ENCODE measurements at places on chromosomes 2 and 18.

DNA sequence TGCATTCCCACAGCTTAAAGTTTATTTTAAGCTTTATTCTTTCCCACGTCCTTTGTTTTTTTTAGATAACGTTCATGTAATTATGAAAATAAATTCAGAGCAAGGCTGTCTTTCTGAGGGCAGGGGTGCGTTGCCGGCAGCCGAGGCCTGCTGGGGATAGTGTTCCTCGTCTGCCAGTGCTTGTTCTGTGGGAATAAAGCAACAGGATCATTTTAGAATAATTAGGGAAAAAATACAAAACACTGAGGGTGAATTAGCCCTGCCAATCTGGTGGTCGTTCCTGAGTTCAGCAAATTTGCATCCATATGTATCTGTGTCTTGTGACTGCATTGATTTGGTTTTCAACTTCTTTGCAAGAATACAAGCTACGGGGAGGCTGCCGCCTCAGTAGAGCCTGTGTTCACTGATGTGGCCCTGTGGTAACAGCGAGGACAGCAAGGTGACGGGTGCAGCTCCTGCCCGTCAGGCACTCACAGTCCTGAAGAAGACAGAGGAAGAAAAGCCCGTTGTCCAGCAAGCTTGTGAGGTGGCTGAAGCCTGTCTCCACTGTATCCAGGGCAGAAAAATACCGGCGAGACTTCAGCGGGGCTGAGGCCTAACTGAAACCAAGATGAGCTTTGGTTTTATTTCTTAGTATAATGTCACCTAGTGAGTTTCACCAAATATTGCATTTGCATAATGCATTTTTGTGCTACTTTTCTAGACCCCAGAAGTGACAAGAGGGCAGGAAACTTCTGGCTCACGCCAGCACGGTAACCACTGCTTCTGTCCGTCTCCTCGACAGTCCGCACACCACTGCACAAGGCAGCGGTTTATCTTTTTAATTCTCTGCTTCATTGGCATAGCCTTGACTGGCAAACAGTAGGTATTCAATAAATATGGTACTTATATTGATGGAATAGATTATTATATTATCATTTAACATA, 64.5 kb downstream of the SH3YL1 start:
- no peak for DNase-seq

- peak; percentile 3 for DNase-seq
Observed at GRCh38 chr18:76658627-76659026, 163.6 kb upstream of the ZNF516 start.

- no peak for DNase-seq
Observed at GRCh38 chr2:99543247-99543646, 53.4 kb upstream of the REV1 start.

- DNase-seq: no peak
Observed at GRCh38 chr2:3451926-3452671, 67.2 kb downstream of the ADI1 start.

GRCh38 chr18:28099237-28099636, 77.7 kb downstream of the CDH2 start:
- DNase-seq: no peak

DNA sequence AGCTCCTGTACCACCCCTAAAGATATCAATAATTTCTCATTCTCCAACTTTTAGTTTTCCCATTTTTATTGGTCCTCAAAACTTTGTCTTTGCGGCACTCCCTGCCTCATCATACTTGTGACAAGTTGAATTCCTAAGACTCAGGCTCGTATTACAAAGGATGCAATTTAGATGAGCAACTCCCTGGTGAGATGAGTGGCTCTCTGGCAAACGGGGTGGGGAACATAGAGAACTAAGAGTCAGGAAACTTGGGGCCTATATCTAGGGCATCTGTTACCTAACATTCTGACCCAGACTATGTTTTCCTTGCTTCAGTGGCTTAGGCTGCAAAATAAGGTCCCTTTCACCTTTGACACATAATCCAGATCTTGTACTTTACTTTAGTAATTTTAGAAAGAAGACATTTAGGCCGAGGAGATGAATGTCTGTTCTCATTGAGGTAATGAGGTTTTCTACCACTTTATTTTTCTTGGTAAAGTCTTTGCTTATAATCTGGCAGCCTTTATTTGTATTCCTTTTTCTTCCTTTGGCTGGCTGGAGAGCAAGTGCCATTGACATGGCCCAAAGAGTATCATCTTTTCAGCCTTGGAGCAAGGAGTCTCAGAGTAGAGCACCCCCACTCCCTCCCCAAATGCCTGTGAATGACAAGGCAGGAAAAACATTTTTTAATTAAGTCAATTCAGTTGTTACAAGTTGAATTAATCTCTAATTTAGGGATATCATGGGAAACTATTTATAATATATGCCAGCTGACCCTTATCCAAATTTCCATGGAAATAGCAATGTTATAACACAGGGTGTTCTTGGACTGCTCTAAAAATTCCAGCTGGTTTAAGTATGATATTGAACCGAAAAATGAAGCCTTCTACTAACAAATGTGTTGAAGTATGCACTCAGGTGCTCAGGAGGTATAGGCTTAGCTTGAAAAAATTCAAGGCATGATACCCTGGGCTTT, 15.2 kb downstream of the TSPYL6 start:
- DNase-seq: no peak
